ENCODE measurements at places on chromosomes 5 and 9.
A peak's percentile ranks its signal among the peaks of the same experiment; 100 is the strongest.

DNA sequence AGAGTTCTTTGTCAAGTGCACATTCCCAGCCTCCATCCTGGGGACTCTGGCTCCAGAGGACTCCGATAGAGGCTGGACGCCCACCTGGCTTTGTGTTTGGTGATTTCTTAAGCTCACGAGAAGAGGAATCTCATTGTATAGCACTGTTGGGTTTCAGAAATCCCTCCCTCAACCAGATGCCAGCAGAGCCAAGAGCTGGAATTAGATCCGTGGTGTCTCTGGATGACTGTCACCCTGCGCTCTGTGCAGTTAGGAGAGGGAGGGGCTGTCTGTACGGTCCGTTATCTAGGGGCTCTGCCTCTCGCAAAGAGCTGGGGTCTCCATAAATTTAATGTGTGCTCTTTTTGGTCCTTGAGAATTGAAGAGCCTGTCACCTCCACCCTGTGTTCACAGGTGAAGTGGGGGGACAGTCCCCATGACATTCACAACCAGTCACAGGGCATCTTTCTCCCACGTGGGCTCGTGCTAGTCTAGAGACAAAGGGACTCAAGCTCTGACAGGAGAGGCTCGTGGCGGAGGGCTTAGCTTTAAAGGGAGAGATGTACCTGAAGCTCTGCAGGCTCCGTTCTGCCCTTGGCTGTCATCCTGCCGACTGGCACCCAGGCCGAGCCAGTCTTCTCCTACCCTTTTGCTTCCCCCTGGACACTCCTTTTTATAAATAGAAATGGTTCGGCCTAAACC lies 41.4 kb downstream of the FAM78A start:
- DNase-seq: no peak

GRCh38 chr5:1515311-1515920 lies 8.3 kb downstream of the LPCAT1 start:
- DNase-seq: no peak

- DNase-seq: no peak
These were observed 644 bp downstream of the NIM1K start for GRCh38 chr5:43192558-43193180.

GRCh38 chr5:38677636-38678035 lies 121.2 kb upstream of the LIFR start:
- DNase-seq: no peak

DNA sequence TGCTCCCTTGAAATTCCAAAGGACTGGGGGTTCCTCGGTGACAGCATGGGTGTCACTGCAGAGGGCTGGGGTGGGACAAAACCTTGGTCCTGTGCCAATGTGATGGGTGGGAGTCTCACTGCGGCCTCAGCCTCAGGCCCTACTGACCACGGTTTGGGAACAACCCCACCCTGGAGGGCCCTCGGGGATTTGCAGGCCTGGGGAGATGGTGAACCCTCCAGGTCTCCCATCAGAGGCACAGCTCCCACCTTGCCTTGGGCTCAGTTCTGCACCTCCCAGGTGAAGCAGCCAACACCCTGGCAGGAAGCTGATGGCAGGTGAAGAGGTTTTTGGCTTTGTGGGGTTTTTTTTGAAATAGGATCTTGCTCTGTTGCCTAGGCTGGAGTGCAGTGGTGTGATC lies 286.8 kb downstream of the PBX3 start:
- DNase-seq: no peak

DNA sequence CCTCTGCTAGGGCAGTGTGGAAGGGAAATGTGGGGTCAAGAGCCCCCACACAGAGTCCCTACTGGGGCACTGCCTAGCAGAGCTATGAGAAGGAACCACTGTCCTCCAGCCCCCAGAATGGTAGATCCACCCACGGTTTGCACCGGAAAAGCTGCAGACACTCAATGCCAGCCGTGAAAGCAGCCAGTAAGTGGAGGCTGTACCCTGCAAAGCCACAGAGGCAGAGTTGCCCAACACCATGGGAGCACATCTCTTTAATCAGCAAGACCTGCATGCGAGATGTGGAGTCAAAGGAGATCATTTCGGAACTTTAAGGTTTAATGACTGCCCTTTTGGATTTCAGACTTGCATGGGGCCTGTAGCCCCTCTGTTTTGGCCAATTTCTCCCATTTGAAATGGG lies 52.2 kb downstream of the GKAP1 start:
- DNase-seq: no peak

DNA sequence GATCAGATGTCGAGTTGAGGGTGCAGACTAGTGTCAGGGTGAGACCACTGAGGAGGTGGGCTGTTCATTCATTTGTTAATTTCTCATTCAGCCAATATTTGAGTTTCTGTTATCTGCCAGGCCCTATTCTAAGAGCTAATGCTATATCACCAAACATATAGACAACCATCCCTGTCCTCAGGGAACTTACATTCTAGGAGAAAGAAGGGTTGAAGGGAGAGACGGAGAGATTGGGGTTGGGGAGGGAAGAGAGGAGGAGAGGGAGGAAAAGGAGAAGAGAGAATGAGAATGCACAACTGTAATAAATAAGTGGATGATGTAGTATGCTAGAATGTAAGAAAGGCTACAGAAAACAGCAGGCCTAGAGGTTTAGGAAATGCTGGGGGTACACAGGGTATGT lies 129.9 kb upstream of the PITX1 start:
- DNase-seq: no peak

- no peak for DNase-seq
These were observed 79.7 kb downstream of the ELAVL2 start for GRCh38 chr9:23746317-23746716.

DNA sequence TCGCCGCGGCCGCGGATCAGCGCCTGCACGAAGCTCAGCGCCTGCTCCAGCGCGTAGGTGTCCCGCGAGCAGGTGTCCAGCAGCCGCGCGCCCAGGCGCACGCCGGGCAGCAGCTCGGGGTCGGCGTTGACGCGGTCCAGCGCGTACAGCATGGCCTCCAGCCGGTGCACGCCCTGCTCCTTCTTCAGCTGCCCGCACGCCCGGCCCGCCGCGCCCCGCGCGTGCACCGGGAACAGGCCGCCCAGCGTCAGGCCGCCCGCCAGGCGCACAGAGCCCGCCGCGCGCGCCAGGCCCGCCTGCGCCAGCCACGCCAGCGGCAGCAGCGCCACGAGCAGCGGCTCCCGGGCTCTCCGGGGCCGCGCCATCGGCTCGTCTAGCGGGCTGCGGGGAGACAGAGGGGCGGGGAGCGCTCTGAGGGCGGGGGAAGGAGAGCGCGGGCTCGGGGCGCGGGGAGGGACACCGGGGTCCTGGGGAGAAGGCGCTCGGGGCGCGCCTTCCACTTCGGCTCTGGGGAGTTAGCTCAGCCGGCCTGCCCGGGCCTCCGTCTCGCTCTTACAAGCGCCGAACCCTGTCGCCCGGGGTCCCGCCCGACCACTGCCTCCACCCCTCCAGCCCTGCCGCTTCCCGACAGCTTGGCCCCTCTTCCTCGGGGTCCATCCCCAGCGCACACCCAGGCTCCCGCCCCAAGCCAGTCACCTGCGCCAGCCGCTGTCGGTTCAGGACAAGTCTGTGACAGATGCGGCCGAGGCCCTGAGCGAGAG lies at the start of gene GRM6:
Gene GRM6, minus strand, starts transcription at position 741 of the 761 bp plus-strand sequence. Its CDS starts 376 bp downstream, at position 365.
- DNase-seq: no peak

DNA sequence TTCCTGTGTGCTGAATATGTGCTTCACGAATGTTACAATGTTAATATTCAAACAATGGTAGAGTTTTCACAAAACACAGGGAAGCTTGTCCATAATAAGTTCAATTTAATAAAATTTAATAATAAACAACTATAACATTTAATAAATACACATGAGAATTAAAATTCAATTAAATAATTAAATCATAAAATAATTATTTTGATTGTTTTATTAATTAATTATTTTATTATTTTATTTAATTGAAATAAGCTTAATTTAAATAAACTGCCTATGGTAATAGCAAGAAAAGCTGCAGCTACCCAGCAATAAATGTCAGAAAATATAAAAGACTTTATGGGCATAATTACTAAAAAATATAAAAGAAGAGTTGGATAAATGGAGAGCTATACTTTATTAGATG lies 149.0 kb upstream of the NFIB start:
- DNase-seq: no peak

DNA sequence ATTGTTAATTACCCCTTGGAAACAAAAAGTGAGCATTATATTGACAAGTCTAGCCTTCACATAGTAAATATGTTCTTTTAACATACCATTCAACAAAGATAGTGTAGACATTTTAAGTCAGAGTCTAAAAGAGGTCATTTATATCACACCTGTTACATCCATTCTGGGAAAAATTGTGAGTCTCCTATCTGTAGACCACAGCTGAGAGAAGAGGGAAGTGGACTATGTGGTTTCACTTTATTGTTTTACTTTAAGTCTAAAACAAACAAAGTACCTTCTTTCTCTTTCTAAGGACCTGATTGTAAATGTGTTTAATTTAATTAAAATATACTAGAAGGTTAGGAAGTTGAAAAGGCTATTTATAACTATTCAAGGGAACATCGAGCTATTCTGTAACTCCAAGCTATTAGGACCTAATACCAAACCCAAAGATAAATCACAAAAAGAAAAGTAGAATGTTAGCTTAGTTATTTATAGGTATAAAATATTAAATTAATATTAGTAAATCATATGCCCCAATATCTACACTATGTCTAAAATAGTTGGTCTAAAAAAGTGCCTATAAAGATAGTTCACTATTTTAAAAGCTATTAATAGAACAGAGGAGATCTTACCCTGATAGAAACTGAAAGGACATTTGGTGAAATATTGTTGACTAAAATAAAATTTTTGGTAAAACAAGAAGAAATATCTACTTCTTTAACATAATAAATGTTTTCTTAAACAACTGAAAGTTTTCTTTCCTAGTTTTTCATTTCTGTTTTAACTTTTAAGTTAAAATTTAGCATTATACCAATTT lies 134.9 kb downstream of the TMEM167A start:
- DNase-seq: no peak

- DNase-seq: no peak
These were observed 403.0 kb downstream of the ARHGEF28 start for GRCh38 chr5:74028976-74029375.

DNA sequence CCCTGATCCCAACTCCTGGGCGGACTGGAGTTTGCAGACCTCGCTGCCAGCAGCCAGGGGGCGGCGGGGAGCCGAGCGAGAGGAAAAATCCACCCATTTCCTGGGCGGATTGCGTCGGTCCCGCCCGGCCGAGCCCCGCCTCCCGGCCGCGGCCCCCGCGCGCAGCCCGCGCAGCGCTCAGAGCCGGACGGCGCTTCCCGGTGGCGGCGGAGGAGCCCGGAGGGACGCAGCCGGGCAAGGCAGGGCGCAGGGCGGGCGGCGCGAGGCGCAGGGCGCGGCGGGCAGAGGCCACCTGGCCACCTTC lies at the start of gene OLFM1:
Gene OLFM1, plus strand, starts transcription at position 180 of the 304 bp plus-strand sequence. CDS start 322 bp downstream, outside the sequence.
- peak; percentile 24 for DNase-seq

- no peak for DNase-seq
These were observed 187.4 kb upstream of the SLC24A2 start for GRCh38 chr9:19976226-19976625.

GRCh38 chr5:173699966-173700365 lies 83.5 kb upstream of the BOD1 start:
- DNase-seq: no peak

GRCh38 chr9:137765536-137765935 lies 112.0 kb upstream of the CACNA1B start:
- no peak for DNase-seq

GRCh38 chr9:136275655-136276429 lies 28.1 kb downstream of the CCDC187 start:
- DNase-seq: no peak

DNA sequence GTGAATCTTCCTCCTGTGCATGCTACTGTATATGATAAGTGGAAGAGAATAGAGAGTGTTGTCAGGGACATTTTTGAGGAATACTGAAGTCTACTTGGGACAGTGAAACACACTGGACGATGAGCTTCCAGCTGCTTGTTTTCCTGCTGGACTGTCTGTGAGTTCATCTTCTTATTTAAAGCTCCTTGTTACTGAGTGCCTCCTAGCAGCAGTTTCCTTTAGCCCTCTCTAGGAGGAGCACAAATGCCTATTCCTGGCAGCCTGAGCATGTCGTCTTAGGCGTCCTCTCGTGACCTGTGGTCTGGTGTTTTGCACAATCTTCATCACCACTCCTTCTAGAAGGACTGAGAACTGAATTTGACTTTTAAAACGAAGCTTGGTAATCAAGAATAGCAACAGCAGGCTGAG lies 43.8 kb downstream of the ANKRD33B start:
- DNase-seq: no peak

GRCh38 chr5:116992681-116993080 lies 418.1 kb upstream of the SEMA6A start:
- DNase-seq: no peak

- no peak for DNase-seq
These were observed 31.1 kb upstream of the GNAQ start for GRCh38 chr9:78062710-78063109.

GRCh38 chr9:133864011-133864410 lies 125.9 kb upstream of the SARDH start:
- no peak for DNase-seq

DNA sequence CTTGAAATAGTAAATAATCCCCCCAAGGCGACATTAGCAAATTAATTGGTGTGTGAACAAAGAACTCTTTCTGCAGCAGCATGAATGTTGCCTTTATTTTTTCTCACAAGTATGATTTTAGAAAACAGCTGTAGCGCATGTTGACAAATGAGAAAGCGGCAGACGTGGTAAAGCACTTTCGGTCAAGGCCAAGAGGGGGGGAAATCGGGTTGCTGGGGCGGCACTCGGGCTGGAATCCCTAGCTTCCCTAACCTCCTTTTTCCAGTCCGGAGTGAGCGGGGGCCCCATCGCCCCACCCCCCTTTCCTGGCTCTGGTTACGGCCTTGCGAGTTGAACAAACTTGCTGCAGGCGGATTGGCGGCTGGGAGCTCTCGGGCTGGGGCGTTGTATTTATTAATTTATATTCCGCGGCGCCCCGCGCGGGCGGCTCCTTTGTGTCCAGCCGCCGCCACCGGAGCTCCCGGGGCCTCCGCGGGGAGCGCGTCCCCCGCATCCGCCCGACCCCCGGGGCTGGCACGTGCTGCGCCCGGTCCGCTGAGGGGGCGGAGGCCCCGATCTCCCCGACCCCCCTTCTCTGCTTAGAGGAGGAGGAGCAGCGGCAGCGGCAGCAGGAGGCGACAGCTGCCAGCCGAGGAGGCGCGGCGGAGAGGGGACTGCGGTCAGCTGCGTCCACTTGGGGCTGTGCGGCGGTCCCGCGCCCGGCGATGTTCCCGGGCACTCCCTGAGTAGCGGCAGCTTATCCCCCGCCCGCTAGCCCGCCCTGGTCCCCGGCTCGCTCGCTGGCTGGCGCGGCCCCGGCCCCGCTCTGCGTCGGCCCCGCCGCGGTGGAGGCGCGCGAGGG lies at the start of gene RHOBTB3:
Gene RHOBTB3, plus strand, starts transcription at position 607 of the 841 bp plus-strand sequence. CDS start 347 bp downstream, outside the sequence.
- DNase-seq: peak; percentile 55

- DNase-seq: no peak
These were observed 77.4 kb downstream of the CFAP77 start for GRCh38 chr9:132487351-132487791.

GRCh38 chr5:155605920-155606319 lies 592.4 kb downstream of the KIF4B start:
- DNase-seq: no peak

Measured in HS-5 (cell line).